Epithelial cell of proximal tubule (primary cell): ENCODE measurements at places on chromosomes 1 and 21. TPM values are rescaled to one million over a fixed set of nuclear protein-coding genes. Genes with fewer than 3 reads are reported as not detected.
A peak's percentile ranks its signal among the peaks of the same experiment; 100 is the strongest.

The OR2L2 gene
- total RNA-seq = not detected in 2 replicates

DNA sequence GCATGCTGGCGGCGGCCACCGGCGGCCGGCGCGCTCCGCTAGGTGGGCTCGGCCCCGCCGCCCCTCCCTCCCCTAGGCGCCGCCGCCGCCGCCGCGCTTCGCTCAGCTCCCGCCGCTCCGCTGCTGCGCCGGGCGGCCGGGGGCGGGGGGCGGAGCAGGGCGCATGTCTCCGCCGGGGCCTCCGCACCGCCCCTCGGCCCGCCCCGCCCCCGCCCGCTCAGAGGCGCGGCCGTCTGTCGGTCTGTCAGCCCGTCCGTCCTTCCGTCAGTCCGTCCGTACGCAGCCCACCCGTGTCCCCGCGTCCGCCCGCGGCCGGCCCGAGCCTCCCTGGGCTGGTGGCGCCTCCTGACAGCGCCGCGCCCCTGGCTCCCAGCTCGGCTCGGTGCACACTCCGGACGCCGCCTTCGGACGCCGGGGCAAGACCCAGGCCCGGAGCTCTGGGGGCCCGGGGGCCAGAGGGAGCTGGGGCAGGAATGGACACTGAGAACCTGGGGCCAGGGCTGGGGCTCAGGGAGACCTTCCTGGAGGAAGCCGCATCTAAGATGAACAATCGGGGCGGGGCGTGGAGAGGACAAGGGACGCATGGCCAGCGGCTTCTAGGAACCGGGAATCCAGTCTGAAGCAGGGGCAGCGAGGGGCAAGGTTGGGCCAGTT lies at the start of gene GPR153:
TSS of gene GPR153 (minus strand) at position 138 of the 654 bp plus-strand sequence. CDS start 6,193 bp downstream, outside the sequence.
- no peak for DNase-seq

- no peak for DNase-seq
Observed at GRCh38 chr1:228016653-228017355, 10.0 kb downstream of the WNT3A start.

The HAO2 gene
- not detected in 2 replicates for total RNA-seq

DNA sequence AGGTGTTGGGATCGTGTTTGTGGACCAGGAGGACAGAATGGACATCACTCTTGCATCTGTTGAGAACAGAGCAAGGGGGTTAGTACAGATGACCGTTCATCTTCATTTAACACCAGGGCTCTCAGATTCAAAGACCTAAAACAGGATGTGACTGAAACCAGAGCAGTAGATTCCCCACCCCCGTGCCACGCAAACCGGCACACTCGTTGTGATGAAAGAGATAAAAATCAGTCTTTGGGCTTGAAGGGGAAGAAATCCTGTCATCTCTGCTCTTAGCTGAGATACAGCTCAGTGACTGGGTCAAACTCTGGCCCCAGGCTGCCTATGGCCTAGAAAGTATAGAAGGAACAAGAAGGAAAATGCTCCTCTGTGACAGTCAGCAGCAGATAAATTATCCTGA lies 146.2 kb upstream of the KRTAP19-8 start:
- DNase-seq = no peak

DNA sequence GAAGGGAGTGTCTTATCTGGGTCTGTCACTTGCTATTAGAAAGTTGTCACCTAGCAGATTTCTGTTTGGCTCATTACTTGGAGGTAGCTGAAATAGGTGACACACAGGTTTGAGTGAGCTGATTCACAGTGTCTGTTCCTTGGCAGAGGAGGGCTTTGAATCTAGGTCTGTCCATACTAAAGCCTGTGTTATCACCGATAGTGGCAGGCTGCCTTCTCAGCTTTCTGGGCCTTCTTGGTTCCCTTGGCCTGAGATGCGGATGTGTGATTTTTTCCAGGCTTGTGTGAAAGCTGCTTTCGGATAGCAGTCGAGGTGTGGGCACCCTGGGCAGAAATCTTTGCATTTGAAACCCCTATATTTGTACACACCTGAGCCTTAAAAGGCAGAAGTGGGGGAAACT lies 73.9 kb downstream of the ACTL8 start:
- no peak for DNase-seq

DNA sequence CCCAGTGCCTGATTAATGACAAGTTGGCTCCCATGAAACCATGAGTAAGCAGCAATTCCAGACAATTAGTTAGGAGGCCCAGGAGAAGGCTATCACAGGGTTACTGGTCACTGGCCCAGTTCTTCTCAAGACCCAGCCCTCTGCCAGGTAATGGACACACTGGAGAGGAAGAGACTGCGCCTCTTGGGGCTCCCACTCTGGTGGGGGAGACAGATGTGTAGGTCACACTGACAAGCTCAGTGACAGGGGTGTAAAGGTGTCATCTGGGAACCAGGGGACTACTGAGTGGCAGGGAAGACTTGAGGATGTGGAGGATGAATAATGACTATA lies 4.9 kb downstream of the HPCA start:
- DNase-seq = no peak

The PLA2G2D gene
- total RNA-seq = not detected in 2 replicates

The ANGPTL1 gene
- not detected in 2 replicates for total RNA-seq

DNA sequence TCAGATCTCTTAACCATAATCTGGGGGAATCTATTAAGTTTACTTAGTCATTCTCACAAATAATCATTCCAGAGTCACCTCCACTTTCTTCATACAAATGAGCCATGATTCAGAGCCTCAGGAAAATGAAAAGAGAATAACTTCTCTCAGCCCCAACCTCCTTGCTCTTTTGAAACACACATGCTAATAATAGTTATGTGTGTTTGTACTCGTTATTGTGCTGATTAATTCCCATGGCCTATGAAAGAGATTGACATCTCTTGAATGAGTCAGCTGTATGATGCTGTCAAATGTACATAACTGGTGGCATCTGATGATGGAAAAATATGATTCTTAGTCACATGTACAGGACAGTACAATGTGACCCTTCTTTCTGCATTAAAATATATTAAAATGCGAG lies 41.5 kb downstream of the DTL start:
- no peak for DNase-seq

GRCh38 chr1:196450143-196451095 lies 157.8 kb downstream of the KCNT2 start:
- DNase-seq = no peak

DNA sequence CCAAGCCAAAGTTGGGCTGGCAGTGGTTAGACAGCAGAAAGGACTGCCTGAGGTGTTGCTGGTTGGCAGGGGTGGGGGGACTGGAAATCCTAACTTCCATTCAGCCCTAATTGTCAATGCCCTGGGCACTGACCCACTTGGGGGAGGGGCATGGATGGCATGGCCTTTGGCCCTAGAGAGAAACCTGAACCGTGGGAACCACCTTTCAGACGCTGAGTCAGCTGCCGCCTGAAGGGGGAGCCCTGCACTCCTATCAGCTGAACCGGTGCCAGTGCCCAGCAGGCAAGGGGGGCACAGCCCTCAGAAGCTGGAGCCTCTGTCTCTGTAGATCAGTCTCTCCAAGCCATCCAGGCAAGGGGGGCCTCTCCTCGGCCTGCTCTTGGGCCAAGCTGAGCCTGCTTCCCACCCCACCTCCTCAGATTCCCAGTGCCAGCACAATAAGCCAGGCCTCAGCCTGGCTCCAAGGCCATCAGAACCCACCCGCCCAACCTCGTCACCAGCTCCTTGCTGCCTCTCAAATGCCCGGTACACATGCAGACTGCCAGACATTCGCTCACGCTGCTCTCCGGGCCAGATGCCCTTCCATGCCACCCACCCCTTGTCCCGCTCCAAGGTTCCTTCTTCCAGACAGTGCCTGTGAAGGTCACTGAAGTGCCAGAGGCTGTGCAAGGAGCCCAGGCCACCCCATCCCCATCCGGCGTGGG lies 11.6 kb downstream of the TINAGL1 start:
- DNase-seq = no peak

GRCh38 chr1:67745875-67746698 lies 61.1 kb downstream of the GADD45A start:
- no peak for DNase-seq

DNA sequence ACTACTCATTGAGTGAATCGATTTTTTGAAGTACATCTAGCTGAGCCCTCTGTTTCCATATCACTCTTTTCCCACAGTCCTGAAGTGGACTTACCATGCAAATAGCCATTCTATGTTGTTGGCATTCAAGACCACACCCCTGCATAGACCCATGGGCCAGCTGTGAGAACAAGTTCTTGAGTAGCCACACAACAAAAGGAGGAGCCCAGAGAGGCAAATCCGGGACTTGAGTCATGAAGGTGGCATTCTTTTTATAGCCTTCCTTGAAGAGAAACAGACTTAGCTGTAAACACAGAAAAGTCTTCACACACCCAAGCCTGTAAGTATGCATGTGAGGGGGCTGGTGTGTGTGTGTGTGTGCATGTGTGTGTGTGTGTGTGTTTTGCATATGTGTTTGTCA lies 13.8 kb upstream of the SPRR5 start:
- DNase-seq = no peak

- DNase-seq = no peak
Observed at GRCh38 chr1:151128800-151129199, 17.6 kb downstream of the SEMA6C start.

DNA sequence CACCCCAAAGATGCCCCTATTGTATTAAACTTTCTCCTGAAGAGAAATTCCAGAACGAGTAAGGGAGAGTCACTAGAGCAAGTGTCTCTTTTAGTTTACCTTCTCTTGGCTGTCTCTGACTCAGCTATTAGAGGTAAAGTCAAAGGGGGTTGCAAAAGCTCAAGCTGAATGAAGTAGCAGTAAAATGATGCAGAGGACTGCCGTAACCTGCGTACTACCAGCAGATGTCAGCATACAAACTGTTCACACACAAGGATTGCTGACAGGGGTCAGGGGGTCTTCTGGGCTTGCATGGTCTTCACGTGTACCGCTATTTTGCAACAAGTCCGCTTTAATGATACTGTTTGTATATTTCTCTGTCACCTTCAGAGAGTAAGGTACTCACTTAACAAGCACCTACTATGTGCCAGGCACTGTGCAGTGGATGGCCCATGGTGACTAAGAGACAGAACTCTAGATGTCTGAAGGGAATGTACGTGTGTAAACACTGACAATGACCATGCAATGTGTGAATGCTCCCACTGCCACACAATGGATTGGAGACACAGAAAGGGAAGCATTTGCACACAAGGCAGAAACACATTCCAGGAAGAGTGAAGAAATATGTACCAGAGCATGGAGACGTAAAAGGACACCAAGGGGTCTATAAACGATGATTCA lies 34.9 kb downstream of the CHML start:
- no peak for DNase-seq

GRCh38 chr1:67314696-67315095 lies 7.0 kb downstream of the IL12RB2 start:
- no peak for DNase-seq

The MAGI3 gene
- 5.4 and 7.0 TPM in 2 replicates for total RNA-seq

The FCMR gene
- 0.65 TPM in 1 of 2 replicates, not detected in the other for total RNA-seq

DNA sequence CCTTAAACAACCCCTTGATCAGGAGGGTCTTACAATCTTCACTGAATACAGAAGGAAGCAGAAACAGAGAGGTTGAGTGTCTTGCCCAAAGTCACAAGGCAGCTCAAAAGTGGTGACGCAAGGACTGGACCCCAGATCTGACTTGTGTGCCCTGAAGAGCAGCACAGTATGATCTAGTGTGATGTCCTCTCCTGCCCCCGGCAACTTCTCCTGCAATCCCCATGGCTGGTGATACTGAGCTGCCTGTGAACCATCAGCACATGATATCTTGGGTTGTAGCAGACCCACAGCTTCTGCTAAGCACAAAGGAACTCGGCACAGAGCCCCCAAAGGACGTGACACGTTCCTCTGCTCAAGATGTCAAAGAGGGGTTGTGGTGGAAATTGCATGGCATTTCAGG lies 51.2 kb upstream of the EDN2 start:
- DNase-seq = no peak

- DNase-seq = peak; percentile 18
Observed at GRCh38 chr1:157878059-157878458, 36.5 kb upstream of the CD5L start.

- DNase-seq = no peak
Observed at GRCh38 chr1:85583611-85584263, 3.2 kb downstream of the CCN1 start.

DNA sequence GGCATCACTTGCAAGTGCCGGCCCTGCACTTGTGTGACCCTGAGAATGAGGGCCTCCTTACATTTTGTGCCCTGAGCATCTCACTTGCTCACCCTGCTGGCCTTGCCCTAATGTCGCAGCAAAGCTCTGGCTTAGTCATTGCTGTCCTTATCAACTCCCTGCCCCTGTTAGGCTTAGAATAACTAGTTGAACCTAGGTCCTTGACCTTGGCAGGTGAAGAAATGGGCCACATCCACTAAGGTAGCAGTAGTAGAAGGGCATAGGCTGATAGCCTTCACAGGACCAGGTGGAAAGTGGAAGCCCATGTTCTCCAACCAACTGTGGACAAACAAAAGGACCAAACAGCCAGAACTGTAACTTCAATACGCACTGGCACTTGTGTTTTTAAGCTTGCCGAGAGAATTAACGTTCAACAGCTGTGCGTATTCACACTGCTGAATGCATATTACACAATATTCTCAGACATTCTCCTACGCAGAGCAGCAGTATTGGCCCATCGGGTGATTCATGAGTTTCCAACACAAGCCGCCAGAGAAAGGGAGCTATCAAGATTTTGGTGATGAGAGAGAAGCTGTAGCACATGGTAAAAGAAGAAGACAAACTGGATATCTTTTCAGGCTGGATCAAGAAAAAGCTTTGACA lies 27.7 kb upstream of the PTGFRN start:
- DNase-seq = no peak

The HPCAL4 gene
- 0.06 and 0.07 TPM in 2 replicates for total RNA-seq

- DNase-seq = no peak
Observed at GRCh38 chr1:91151702-91152101, 129.9 kb upstream of the ZNF644 start.

The WNT2B gene
- 0.80 and 4.8 TPM in 2 replicates for total RNA-seq

The NTRK1 gene
- total RNA-seq = not detected in 2 replicates

The PLA2G2C gene
- total RNA-seq = not detected in 2 replicates

GRCh38 chr1:115829023-115829674 lies 11.8 kb downstream of the NHLH2 start:
- DNase-seq = peak; percentile 7

- no peak for DNase-seq
Observed at GRCh38 chr1:230268371-230269170, 157.6 kb downstream of the PGBD5 start.

DNA sequence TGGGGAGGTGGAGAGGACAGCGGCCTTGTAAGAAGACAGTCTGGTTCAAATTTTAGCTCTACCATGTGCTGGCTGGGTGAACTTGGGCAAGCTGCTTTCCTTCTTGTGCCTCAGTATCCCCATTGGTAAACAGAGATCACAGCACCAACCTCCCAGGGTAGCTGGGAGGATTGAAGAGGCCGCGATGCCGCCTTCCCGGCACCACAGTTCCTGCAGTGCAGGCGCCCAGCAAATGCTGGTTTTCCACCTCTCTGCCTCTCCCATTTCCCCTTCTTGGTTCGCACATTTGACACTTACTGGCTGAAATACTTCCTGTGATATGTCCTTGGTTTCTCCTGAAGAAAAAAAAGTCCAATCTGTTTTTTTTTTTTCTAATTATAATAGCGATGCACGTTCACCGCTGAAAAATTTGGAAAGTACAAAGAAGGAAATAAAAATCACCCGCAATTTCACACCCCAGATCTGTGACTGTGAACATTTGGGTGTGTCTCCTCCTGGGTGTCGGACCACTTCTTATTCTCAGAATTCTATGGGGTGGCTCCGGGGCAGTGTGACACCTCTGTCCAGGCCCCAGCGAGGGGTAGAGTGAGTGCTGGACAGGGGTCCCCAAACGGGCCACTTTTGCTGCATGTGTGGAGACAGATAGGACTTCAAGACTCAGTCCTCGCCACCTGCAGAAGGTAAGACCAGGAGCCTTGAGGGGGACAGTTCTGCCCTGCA lies 73.1 kb downstream of the RUNX3 start:
- no peak for DNase-seq

GRCh38 chr1:209626346-209627026 lies 25.7 kb downstream of the LAMB3 start:
- no peak for DNase-seq
